Panc1 (cell line): ENCODE measurements at places on chromosomes 7 and 10.

GRCh38 chr7:54529568-54529967 lies 12.6 kb upstream of the VSTM2A start:
- no peak for DNase-seq

DNA sequence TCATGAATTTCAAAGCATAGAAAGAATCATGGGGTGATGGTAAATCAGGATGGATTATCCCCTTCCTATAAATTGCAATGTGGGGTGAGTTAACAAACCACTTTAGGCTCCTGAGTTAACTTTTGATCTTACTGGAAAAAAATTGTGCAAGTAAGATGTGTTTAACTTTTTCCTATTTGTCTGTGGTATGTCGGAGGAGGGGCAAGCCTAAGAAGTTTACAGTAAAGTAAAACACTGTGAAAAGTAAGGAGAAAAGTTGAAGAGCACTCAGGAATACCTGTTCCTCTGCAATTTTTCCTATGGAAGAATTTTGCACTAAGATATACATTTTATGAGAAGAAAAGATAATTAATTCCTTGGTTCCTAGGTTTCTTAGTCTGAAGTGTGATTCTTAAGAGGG lies 44.4 kb downstream of the IFIT5 start:
- DNase-seq = no peak

DNA sequence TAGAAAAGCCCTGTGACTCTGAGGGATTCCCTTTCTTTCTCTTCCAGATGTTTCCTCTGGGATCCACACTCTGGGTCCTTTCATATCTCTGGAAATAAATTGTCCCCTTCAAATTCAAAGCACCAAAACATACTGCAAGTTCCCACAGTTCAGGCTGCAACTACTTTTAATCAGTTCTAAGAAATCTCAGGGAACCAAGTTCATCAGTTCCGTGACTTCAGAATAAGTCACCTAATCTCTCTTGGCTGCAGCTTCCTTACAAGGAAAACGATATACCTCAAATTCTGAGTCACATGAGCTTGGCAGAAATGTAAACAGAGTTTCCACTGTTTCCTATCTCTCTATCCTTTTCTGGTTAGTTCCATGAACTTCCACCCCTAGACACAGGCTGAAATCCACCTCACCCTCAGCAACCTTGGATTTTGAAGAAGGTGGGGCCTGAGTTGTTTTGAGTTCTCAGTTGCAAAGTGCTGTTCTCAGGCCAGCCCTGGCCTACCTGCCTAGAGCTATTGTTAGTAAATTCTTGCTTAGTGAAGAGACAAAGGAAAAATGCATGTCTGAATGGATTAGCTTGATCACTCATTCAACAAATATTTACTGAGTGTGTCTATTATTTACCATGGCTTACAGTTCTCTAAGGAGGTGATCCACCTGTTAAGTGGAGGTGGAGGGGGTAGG lies 59.3 kb upstream of the IL6 start:
- peak; percentile 98 for DNase-seq

DNA sequence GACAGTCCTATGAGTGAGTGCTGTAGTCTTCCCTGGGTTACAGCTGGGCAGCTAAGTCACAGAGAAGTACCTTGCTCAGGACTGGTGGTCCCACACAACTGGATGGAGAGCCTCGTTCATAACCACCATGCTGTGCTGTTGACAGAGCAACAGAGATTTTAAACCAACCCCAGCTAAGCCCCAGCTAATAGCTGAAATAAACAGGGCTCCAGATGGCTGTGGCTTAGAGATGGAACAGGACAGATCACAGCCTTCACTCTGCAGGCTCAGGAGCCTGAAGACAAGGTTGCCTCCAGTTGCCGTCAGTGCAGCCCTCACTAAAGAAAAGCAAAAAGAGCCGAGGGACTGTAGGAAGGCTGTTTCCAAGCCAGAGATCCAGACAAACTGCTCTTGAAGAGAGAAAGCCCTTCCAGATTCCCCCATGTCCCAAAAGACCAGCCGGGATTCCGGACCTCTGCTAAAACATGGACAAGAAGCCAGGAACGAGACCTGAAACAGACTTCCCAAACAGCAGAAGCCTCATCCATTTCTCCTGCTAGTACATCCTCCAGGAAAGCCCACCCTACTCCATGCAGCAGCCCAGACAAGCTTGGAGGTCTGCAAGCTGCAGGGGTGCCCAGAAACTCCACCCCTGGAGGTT lies 4.2 kb downstream of the HTRA1 start:
- no peak for DNase-seq

GRCh38 chr7:184294-185264 lies 7.8 kb upstream of the FAM20C start:
- no peak for DNase-seq
